ENCODE measurements at places on chromosomes 12 and 14. TPM values are rescaled to one million over a fixed set of nuclear protein-coding genes. Genes with fewer than 3 reads are reported as not detected.
A peak's percentile ranks its signal among the peaks of the same experiment; 100 is the strongest.

GRCh38 chr14:70822530-70823185 is 13.3 kb upstream of the MAP3K9 start:
- peak; percentile 65 for DNase-seq

CD27 gene
- total RNA-seq = not detected

KRT82 gene
- not detected for total RNA-seq

DNA sequence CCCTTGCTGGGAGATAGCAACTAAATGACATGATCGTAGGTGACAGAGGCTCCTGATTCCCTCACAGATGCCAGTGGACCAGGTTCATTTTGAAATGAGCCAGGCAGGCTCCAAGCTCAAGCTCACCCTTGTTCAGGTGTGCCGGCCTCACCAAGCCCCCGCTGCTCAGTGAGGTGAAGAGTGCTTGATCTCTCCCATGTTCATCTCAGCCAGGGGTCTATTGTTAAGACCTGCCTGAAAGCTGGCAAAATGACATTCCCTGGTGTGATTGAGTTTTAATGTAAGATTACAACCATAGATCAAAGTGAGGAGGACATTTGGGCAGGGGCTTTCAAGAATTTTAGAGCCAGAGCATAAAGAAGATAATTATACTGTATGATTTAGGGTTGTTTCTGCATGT is 497.9 kb downstream of the EGLN3 start:
- no peak for DNase-seq

DNA sequence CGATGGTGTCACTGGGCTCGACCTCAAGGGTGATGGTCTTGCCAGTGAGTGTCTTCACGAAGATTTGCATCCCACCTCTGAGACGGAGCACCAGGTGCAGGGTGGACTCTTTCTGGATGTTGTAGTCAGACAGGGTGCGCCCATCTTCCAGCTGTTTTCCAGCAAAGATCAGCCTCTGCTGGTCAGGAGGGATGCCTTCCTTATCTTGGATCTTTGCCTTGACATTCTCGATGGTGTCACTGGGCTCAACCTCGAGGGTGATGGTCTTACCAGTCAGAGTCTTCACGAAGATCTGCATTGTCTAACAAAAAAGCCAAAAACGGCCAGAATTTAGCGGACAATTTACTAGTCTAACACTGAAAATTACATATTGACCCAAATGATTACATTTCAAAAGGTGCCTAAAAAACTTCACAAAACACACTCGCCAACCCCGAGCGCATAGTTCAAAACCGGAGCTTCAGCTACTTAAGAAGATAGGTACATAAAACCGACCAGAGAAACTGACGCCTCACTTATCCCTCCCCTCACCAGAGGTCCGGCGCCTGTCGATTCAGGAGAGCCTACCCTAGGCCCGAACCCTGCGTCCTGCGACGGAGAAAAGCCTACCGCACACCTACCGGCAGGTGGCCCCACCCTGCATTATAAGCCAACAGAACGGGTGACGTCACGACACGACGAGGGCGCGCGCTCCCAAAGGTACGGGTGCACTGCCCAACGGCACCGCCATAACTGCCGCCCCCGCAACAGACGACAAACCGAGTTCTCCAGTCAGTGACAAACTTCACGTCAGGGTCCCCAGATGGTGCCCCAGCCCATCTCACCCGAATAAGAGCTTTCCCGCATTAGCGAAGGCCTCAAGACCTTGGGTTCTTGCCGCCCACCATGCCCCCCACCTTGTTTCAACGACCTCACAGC is 717 bp downstream of the UBC start:
- DNase-seq = peak; percentile 88

DNA sequence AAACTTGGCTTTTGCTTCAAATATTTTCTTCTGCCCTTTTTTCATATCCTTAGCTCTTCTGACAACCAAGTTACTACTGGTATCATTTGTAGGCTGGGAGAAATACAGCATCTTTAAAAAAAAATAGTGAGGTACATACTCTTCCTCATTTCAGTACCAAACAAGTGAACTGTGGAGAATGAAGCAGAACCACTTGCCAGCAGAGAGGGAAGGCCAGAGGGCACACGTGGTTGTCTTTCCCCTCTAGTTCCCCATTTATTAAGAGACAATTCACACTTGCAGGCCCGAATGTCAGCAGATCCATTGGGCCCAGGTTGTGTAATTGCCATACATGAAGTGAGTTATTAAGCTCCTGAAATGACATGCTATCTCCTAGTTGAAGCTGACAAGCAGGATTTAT is 3.2 kb downstream of the SUSD6 start:
- no peak for DNase-seq

GRCh38 chr14:69152181-69152901 is 578 bp downstream of the DCAF5 start:
- peak; percentile 54 for DNase-seq

- DNase-seq = peak; percentile 17
Observed at GRCh38 chr12:4108803-4109345, 164.7 kb upstream of the CCND2 start.

FAM222A gene
- 2.4 TPM for total RNA-seq

- no peak for DNase-seq
Observed at GRCh38 chr12:109949089-109949488, 47.1 kb downstream of the GIT2 start.

OAS1 gene
- 5.1 TPM for total RNA-seq

- no peak for DNase-seq
Observed at GRCh38 chr12:119601877-119602733, 8.5 kb downstream of the TMEM233 start.

- no peak for DNase-seq
Observed at GRCh38 chr12:118526255-118527095, 150.1 kb downstream of the SUDS3 start.

DNA sequence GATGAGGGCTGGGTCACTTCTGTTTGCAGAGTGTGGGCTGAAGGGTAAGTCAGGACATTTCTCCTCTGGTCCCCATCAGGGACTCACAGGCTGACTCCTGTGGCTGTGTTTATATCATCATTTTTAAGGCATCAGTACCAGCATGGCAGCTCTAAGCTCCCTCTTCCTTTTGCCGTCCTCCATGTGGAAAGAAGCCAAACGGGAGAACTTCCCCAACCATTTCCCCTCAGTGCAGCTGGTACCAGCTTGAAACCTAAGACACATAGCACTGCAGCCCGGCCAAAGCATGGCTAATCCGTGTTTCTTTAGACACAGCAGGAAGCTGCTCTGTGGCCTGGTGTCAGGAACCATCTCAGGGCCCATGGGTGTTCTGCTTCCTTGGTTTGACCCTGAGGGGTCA is 31.9 kb upstream of the ATP2A2 start:
- DNase-seq = no peak

DNA sequence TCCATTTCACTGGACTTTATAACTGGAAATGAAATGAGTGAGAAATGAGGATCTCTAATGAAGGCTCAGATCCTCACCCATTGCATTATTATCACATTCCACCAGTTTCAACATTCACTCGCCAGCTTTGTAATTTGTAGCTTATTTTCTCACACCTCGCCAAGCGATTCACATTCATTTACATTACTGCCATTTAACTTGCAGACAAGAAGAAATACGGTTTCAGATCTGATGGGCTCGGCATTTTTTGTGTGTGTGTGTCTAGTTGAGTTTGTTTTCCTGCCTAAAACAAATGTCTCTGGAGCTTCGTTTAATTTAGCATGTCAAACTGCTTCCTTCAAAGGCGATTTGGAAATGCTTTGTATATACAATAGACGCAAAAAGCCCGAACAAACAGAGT is 132.2 kb downstream of the FLRT2 start:
- DNase-seq = no peak

GALC gene
- total RNA-seq = 16.8 TPM

PIP4K2C gene
- 35.2 TPM for total RNA-seq

DNA sequence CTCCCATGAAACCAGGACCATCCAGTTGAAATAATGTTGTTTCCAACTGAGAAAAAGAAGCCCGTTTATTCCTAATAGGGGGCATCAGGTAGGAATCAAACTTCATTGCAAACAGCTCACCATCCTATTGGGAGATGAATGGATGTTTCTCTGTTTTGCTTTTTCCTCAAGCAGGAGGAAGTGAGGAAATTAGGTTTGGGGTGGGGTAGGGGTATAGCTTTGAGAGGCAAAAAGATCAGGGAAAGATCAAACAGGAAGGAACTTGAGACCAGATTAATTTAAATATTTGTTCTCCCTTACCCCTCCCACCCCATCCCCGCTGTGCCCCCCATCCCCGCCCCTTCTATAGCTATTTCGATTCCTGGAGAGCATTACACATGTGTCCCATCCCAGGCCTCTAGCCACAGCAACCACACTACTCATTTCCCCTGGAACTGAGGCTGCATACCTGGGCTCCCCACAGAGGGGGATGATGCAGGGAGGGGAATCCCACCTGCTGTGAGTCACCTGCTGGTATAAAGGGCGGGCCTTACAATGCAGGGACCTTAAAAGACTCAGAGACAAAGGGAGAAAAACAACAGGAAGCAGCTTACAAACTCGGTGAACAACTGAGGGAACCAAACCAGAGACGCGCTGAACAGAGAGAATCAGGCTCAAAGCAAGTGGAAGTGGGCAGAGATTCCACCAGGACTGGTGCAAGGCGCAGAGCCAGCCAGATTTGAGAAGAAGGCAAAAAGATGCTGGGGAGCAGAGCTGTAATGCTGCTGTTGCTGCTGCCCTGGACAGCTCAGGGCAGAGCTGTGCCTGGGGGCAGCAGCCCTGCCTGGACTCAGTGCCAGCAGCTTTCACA is at the start of gene IL23A:
IL23A (plus strand) TSS at position 577 of the 850 bp plus-strand sequence; CDS start at position 738, 161 bp downstream.
- DNase-seq = peak; percentile 75

GRCh38 chr12:124683152-124684124 is 116.0 kb upstream of the NCOR2 start:
- DNase-seq = peak; percentile 48

DNA sequence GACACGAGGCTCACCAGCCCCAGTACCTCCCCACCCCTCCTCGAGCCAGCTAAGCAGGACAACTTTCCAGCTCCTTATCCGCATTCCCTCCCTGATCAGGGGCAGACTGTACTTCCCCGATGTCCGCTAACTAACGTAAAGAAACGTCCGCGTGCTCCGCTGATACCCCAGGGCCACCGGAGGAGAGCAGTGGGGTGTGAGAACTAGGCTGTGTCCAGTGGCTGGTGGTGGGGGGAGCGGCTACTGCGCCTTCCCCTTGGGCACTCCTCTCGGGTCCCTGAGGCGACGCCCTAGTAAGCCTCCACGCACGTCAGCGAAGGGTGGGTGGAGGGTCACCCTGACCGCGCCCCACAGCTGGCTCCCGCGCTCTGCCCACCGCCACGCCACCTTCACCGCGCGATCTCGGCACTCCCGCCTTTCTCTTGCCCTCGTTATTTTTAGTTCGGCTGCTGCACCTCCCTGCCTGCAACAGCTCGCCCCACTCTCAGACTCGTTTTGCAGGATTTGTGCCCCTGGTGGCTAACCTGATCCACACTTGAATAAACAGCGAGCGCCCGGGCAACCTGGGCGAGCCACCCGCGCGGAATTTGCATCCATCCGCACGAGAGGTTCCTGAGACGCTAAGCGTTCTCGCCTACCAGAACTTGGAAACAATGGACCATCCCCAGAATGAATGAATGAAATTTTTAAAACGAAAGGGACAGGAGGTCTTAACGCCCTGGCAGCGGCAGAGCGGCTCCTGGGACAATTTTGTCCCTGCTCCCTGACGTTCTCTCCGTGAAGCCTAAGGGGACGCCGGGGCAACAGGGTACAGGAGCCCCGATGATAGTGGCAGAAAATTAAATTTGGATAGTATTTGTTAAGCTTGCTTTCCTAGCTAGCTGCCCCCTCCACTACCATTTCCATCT is 6.9 kb upstream of the BMP4 start:
- DNase-seq = no peak

GRCh38 chr14:35571598-35571997 is 37.6 kb downstream of the INSM2 start:
- no peak for DNase-seq

GRCh38 chr12:67006610-67007009 is 262.5 kb upstream of the CAND1 start:
- no peak for DNase-seq

FBXO21 gene
- 63.6 TPM for total RNA-seq

DNA sequence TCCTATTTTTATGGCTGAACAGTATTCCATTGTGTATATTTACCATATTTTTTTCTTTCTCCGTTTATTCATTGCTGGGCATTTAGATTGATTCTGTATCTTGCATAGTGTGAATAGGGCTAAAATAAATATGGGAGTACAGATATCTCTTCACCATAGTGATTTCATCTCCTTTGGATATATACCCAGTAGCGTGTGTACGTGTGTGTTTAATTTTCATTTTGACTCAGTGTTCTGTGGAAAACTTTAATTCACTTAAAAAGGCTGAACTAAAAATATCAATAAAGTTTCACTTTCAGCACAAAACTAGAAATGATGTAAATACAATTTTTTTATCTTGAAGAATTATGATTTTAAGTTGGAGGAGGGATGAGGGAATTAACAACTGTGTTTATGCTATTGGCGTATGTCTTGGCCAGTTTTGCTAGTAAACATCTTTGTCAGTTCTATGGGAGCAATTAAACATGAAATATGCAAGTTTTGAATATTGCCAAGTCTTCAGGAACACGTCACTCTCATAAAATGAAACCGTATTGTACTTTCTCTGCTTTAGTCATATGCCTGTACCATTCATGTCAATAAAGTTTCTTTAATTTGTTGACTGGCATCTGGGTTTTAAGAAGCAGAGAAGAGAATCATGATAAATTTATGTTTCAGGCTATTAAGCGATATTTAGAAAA is 99.8 kb downstream of the PTGER2 start:
- no peak for DNase-seq

- DNase-seq = no peak
Observed at GRCh38 chr14:97543221-97543620, 746.0 kb downstream of the VRK1 start.

- DNase-seq = no peak
Observed at GRCh38 chr12:99137124-99137855, 492.2 kb downstream of the APAF1 start.

GRCh38 chr12:121779422-121779895 is 14.0 kb downstream of the RHOF start:
- DNase-seq = no peak

- DNase-seq = peak; percentile 26
Observed at GRCh38 chr14:74019408-74020137, 424 bp downstream of the BBOF1 start.

REP15 gene
- not detected for total RNA-seq

ARHGAP9 gene
- total RNA-seq = 0.51 TPM

KCNH3 gene
- total RNA-seq = not detected

DNA sequence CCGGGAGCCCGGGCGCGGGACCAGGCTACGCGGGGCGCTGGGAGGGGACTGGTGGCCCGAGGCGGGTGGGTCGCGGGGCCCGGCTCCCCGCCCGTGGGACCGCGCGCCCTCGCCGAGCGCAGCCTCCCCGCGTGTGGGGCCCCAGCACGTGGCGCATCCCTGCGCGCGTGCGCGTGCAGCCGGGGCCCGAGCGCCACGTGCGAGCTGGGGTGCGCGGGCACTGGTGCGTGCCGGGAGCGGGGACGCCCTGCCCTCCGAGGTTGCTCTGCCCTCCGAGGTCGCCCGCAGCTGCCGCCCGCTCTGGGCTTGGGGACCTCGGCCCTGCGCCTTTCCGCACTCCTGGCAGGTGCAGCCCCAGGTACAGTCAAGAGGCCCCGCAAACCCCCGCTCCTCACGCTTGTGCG is 365 bp upstream of the CCDC88C start:
- peak; percentile 79 for DNase-seq

GRCh38 chr12:120764816-120765215 is 39.2 kb downstream of the ACADS start:
- no peak for DNase-seq
